Heart left ventricle (tissue), 16 donors: ENCODE measurements at places on chromosomes 3 and 15. TPM values are rescaled to one million over a fixed set of nuclear protein-coding genes. Genes with fewer than 3 reads are reported as not detected.

- no peak for DNase-seq
These were observed 15.2 kb downstream of the TRAIP start for GRCh38 chr3:49841126-49841696.

- DNase-seq, result no peak
These were observed 35.8 kb upstream of the LRTM1 start for GRCh38 chr3:54963641-54964040.

- peak; percentile 45 for DNase-seq
These were observed 1.7 kb upstream of the RARB start for GRCh38 chr3:25426408-25426807.

DNA sequence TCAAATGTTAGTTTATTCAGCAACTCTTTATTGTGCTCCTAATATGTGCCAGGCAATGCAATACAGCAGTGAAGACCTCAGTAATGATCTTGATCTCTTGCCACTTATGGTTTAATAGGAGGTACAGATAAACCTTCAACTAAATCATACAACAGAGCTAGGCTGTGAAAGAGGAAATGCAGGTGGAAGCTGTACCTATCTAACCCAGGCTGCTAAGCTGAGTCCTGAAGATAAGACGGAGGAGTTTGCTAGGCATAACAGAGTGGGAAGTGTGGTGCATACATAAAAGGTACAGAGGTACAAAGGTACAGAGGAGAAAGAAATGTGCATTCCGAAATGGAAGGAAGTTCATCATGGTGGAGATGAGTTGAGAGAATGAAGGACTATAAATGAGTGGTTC, 35.0 kb downstream of the KBTBD8 start:
- no peak for DNase-seq

- DNase-seq, result no peak
These were observed 192.5 kb upstream of the TPRG1 start for GRCh38 chr3:188979248-188979647.

- DNase-seq, result peak; percentile 71
These were observed 80.8 kb downstream of the SMAD3 start for GRCh38 chr15:67146234-67146633.

DNA sequence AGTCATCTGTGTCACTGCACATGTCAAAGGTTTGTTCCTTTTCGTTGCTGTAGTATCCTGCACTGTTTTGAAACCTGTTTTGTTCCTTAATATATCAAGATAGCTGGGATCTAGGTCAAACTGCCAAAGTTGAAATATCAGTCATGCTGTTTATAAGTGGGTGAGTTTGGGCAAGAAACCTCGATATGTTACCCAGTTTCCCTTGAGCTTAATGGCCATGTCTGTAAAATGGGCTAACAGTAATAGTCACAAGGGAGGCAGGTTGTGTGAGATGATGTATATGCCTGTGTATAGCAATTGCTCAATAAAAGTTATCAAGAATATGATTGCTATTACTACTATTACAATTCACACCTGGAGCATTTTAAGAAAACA, 57.1 kb downstream of the BHLHE40 start:
- DNase-seq, result no peak

DNA sequence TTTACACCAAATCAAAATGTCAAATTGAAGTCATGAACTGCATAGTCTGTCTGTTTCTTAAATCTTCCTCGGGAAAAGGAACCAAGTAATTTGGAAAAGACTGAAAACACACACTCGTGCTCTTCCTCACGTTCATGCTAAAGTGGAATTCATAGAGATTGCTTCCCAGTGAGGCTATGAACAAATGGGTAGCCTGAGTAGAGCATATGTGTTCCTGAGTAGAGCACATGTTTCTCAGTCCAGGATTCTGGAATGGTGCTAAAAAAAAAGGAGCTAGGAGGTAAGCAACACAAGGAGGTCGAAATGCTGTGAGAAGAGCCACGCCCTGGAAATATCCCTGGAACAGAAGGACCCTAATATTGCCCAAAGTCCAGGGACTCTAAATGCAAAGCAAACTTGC, 494.2 kb upstream of the THBS1 start:
- DNase-seq, result no peak

GRCh38 chr3:172373912-172374311, 74.3 kb downstream of the GHSR start:
- no peak for DNase-seq

DNA sequence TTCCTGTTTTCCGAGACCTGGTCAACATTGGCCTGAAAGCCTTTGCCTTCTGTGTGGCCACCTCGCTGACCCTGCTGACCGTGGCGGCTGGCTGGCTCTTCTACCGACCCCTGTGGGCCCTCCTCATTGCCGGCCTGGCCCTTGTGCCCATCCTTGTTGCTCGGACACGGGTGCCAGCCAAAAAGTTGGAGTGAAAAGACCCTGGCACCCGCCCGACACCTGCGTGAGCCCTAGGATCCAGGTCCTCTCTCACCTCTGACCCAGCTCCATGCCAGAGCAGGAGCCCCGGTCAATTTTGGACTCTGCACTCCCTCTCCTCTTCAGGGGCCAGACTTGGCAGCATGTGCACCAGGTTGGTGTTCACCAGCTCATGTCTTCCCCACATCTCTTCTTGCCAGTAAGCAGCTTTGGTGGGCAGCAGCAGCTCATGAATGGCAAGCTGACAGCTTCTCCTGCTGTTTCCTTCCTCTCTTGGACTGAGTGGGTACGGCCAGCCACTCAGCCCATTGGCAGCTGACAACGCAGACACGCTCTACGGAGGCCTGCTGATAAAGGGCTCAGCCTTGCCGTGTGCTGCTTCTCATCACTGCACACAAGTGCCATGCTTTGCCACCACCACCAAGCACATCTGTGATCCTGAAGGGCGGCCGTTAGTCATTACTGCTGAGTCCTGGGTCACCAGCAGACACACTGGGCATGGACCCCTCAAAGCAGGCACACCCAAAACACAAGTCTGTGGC, 16.9 kb downstream of the TMEM43 start:
- DNase-seq, result no peak

- DNase-seq, result no peak
These were observed 38.0 kb upstream of the GBE1 start for GRCh38 chr3:81799403-81799802.

DNA sequence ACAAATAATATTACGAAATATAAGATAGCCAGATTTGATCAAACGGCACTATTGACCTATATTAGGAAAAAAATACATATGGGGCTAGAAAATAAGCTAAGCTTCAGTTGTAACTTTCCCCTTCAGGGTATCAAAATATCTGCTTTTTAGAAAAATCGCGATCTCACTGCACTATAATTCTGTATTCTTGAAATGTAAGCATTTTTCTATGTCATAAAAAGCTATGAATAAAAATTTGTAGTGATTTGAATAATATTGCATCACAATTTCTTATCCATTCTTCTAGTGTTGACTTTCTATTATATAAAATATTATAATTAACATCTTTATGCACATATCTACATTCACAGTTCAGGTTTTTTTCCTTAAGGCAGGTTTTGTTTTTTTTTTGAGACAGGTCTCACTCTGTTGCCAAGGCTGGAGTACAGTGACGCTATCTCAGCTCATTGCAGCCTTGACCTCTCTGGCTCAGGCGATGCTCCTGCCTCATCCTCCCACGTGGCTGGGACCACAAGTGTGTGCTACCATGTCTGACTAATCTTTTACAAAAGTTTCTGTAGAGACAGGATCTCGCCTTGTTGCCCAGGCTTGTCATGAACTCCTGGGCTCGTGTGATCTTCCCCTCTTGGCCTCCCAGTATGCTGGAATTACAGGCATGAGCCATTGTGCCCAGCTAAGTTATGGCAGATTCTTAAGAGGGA, 21.6 kb downstream of the EMC4 start:
- no peak for DNase-seq

DNA sequence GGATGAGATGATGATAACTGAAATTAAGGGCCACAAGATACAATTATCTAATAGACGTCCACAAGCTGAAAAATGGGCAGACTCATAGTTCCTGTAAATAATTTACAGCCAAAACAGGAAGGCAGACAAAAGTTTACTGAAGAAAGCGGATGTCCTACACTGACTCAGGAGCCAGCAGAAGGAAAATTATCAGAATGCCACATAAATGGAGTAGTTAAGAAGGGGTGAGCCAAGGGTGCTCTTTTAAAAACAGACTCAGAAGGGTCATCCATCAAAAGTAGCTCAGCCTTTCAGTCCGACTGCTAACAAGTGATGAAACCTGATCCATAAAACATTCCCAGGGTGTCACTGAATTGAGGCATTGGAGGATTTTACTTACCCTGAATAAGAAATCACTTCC, 39.8 kb downstream of the TUSC7 start:
- no peak for DNase-seq

Gene CCNL1
- total RNA-seq, result 55.9 TPM

Gene COL6A6
- total RNA-seq, result 4.5 TPM

Gene OR5K2
- not detected for total RNA-seq

Gene ZNF385D
- 8.6 TPM for total RNA-seq

Gene SYNPR
- total RNA-seq, result not detected

Gene CHRFAM7A
- total RNA-seq, result not detected

Gene TGM5
- not detected for total RNA-seq

Gene CPLX3
- not detected for total RNA-seq

Gene EPHA6
- total RNA-seq, result not detected

Gene EIF3J
- 56.0 TPM for total RNA-seq
